GM23338 (cell line): ENCODE measurements at places on chromosomes 12 and 14.

DNA sequence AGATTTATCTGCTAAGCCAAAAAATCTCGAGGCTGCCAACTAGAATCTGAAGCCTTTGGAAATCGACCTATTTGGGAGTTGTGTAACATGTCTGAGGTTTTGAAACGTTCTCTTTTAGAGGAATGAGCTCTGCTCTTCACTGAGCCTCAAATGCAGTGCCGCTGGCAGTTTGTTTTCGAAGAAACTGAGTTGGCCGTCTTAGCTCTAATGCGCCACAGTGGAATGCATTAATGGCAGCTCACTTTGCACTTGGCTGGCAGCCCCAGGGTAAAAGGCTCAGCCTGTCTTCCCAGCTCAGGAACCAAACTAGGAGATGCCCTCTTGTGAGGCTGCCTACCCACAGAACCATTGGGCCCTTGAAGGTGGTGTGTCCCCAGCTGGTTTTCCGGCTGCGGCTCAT is 53.8 kb downstream of the SFSWAP start:
- DNase-seq: no peak

- DNase-seq: no peak
Measured at GRCh38 chr12:124687174-124687902, 119.9 kb upstream of the NCOR2 start.

DNA sequence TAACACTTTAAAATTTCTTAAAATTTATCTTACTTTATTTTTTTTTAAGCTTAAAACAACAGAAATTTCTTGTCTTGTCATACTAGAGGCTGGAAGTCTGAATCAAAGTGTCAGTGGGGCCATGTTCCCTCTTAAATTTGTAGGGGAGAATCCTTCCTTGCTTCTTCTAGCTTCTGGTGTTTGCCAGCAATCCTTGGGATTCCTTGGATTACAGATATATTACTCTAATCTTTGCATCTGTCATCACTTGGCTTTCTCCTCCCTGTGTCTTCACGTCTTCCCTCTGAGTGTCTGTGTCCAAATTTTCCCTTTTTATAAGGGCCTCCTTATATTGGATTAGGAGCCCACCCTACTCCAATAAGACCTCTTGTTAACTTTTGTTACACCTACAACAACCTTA is 135.6 kb upstream of the PTPRB start:
- DNase-seq: no peak

GRCh38 chr12:56261503-56262232 is 3.5 kb upstream of the ANKRD52 start:
- no peak for DNase-seq

DNA sequence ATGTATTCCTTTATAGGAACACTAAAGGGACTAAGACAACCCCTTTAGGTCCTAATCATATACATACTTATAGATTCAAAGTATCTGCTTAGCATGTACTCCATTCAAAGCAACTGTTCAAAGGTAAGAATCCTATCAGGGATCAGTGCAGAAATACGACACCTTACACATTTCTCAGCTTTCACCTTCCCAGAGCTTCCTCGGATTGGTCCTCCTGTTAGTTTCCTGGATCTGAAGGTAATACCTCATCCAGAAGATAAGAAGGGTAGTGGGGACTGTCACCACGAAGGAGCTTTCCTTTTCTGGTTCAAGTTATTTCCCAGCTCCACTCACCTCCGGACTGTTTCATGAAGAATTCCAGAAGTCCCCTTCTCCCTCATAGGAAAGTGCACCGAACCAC is 38.0 kb downstream of the RCOR1 start:
- peak; percentile 52 for DNase-seq

GRCh38 chr12:26711072-26711471 is 121.9 kb downstream of the ITPR2 start:
- DNase-seq: no peak

DNA sequence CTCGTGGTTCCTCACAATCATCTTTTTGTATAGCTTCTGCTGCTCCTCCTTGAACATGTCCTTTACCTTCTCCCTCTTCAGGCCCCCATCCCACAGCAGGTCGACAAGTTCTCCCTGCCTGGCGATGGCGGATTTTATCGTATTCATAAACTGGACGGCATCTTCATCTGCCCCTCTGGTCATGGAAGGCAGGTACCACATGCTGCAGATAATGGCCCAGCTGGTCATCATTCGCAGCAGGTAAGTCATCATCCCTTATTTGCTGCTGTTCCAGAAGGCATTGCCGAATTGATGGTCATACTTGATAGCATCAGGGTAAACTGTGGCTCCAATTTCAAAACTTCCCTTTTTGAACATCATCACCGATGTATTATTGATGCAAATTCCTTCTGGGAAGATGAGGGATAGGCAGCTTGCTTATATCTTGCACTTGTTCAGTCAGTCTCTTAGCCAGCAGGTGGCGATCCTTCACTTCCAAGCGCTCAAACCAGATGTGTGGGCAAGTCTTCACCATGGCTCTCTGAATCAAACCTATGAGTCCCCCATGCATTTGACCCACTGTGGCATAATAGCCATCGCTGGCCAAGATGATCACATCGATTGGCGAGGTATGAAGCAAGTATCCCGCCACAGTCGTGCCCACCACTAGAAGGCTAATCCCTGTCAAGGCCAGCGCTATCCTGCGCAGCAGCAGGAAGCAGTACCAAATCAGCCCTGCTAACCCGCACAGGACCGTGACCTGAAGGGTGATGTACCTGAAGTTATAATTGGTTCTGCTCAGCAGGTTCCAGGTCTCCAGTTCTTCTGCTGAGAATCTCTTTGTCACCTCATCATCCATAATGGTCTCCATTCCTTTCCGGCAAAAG is 381.5 kb upstream of the STXBP6 start:
- peak; percentile 76 for DNase-seq

GRCh38 chr14:89540009-89540829 is 123.2 kb upstream of the FOXN3 start:
- no peak for DNase-seq

DNA sequence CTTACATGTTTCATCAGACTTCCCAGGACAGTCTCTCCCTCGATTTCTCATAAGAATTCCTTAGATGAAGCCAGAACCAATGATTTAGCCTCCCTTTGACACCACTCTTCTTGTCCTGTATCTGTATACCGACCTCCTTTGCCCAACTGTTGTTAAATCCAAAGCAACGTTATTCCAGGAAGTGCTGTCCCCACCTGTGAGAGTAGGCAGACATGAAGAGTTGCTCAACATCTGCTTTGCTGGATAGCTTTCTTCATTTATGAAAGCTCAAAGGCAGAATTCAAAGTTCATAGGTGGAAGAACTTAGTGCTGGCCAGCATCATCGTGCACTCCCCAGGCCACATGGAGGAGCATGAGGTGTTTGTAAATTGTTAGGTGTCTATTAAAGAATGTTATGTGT is 55.6 kb downstream of the GTF2A1 start:
- DNase-seq: no peak

DNA sequence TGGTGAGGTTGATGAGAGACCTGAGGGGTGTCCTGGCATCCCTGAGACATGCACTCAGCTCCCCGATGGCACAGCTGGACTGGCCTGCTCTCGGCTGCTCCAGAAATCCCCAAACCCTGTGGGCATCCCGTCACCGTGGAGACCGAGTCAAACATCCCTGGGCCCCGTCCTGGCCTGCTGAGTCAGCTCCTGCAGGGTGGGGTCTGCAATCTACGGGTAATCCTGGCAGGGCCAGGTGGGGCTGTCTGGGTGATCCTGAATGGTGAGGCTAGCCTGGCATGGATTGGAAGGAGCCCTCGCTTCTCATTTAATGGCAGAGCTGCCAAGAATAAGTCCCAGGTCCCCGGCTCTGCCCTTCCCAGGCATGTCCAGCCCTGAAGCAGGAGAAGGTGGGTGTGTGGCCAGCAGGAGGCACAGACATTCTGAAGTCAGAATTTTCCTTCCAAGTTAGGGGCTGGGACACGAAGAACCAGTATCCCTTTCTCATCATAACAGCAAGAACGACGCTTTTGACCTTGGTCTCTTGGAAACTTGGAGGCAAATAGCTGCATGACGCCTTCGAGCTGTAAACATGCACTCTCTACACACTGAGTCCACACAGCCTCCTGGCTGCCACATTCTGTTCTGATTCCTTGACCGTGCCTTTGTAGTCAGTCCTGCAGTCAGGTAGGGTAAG is 17.7 kb upstream of the SERPINA4 start:
- DNase-seq: peak; percentile 5

DNA sequence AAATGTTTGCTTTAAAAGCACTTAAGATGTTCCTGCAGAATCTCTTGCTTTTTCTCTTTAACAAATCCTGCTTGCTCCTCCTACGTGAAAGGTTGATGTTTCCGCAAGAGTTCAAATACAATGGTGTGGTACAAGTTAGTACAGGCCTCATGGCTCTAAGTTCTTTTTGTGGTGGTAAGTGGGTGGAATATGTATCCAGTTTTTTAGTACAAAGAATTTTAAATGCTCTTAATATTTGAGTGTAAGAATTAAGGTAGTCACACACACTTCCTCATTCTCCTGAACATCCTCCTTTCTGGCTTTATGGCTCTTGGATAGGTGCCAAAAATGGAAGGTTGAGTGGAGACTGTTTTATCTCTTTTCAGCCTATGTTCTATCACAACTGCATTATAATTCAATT is 1.8 kb downstream of the OTOGL start:
- DNase-seq: no peak

DNA sequence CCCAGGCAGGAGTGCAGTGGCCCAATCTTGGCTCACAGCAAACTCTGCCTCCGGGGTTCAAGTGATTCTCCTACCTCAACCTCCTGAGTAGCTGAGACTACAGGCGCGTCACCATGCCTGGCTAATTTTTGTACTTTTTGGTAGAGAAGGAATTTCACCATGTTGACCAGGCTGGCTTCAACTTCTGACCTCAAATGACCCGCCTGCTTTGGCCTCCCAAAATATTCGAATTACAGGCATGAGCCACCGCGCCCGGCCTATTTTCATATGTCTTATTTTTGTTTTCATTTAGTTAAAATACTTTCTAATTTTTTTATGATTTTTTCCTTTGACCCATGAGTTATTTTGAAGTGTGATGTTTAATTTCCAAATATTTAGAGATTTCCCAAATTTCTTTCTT is 143.6 kb upstream of the VRK1 start:
- no peak for DNase-seq
